ENCODE measurements at places on chromosomes 2 and 18.
A peak's percentile ranks its signal among the peaks of the same experiment; 100 is the strongest.

GRCh38 chr2:205390866-205391265 is 291.4 kb upstream of the NRP2 start:
- no peak for DNase-seq

- no peak for DNase-seq
Observed at GRCh38 chr2:9668687-9669345, 38.0 kb upstream of the YWHAQ start.

DNA sequence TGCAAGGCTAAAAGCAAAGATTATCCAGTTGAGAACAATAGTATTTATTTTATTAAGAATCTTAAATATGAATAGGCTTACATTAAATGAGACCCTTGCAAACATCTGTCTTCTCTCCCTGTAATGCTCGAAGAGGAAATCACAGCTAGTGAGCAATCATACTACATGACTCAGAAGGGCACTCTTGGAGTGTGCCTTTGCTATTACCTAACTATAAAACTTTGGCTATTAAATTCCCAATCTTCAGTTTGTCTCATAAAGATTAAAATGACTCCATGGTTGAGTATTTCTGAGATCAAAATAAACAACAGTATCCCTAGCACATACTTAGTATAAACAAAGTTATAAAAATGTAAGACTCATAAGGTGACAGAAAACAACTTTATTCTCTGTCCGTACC is 296.9 kb downstream of the KCNJ3 start:
- DNase-seq = no peak

GRCh38 chr2:196925051-196925767 is 1.3 kb downstream of the PGAP1 start:
- DNase-seq = no peak

GRCh38 chr2:203989521-203989920 is 53.0 kb downstream of the ICOS start:
- DNase-seq = no peak

- no peak for DNase-seq
Observed at GRCh38 chr18:75047240-75047961, 161.5 kb downstream of the PTGR3 start.

DNA sequence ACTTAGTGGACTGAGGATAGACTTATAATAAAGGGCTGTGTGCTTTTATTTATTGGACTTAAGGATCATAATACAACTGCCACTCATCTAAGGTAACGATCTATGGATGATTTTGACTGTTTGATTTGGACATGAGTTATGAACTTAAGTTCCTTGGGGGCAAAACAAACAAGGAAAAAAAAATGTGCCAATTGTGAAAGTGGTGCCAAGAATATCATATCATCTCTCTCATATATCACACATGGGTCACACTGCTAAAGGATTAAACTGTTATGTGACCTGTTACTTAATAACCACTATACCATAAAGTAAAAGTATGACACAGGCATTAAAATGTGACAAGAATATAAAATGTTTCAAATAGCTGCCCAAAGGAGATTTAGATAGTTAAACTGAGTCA is 886.3 kb downstream of the ERBB4 start:
- DNase-seq = no peak

GRCh38 chr2:37189452-37190153 is 1.1 kb upstream of the SULT6B1 start:
- no peak for DNase-seq

DNA sequence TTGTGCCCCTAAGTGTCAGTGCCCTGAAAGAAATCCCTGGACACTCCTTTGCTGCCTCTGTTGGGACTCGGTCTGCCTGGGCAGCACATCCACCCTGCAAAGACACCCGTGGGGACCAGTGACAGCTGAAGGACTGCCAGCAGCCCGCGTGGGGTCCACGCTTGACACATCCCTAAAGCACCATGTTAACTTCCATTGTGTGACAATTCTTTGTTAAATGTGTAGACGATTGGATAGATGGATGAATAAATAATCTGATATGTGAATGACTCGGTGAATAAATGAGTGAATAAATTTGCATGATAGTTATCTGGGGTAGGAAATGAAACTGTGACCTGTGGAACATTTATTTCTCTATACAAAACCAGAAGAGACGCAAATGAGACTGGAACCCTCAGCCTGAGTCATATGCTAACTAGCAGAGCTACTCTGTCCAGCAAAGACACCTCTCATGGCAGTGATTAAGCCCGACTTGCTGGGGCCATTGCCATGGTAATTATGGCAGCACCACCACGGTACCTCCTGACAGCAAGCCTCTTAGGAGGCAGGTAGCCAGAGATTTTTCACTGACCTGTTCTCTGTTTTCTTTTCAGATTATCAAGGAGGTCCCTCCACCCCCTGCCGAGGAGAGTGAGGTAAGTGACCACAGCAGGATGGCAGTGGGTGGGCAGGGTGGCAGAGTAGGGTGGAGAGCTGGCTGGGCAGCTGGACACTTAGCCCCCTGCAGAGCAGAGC is 156.8 kb downstream of the ANTXR1 start:
- DNase-seq = no peak

GRCh38 chr2:70647873-70648481 is 94.4 kb upstream of the TGFA start:
- peak; percentile 27 for DNase-seq

GRCh38 chr2:233799716-233800115 is 21.6 kb downstream of the MROH2A start:
- no peak for DNase-seq

DNA sequence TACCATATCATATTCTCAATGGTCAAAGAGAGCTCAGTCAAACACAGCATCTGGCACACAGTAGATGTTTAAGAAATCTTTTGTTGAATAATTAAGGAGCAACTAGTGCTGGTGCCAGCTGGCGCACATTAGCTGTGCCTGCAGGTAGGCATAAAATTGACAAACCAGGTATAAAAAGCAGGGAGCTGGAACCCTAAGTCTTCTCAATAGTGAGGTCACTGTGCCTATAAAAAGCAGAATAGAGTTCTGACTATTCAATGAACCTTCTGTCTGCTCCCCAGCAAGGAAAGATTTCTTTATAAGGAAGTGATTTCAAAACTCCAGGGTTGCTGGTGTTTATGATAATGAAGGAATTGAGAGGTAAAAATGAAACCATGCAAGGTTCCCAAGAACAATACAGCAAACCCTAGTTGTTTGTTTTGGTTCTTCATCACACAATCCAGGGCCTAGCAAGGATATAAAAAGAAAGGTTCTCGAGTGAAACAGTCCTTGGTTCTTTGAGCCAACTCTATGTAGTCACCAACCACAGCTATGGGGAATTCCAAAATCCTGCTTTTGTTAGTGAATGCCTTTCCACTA is 76.1 kb downstream of the THADA start:
- DNase-seq = no peak

DNA sequence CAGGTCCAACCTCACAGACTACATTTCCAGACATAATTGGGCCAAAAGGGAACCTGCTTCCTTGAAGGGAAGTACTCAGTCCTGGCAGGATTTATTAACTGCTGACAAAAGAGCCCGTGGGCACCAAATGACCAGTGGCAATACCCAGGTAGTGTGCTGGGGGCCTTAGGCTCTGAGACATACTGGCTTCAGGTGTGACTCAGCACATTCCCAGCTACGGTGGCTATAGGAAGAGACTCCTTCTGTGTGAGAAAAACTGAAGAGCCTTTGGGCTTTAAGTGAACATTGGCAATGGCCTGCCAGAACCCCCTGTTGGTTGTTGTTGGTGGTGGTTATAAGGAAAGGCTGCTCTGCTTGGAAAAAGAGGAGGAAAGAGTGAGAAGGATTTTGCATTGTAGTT is 401.8 kb downstream of the KCNJ3 start:
- DNase-seq = no peak

- no peak for DNase-seq
Observed at GRCh38 chr18:53193870-53194269, 853.9 kb downstream of the DCC start.

DNA sequence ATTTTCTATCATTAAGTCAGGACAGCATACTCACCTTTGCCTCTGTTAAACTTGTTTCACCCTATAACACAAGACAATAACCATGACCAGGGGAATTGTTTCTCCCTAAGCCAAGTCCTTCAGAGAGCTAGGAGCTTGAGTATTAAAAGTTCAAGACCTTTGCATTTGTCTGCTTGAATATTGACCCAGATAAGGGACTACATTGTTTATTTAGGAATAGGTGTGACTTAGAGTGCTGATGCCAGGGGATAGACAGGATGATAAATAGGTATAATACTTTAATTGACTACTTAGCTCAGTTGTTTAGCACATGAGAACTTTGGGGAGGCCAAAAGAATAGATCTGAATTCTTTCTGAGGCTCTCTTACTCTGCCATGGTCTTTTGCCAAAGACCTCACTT is 185.8 kb downstream of the FMNL2 start:
- DNase-seq = no peak

DNA sequence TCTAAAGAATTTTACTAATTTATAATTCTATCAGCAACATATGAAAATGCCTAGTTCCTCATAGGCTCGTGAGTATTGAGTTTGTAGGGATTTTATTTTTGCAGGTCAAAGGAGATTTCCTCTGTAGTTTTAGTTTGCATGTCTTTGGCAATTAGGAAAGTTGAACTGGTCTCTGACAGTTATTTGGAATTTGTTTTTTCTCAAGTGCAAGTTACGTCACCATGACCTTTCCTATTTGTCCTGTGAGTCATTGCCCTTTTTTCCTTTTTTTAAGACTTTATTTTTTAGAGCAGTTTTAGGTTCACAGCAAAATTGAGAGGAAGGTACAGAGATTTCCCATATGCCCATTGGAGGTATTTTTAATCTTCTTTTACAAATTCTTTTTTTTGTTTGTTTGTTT is 29.0 kb downstream of the RAMP1 start:
- DNase-seq = no peak

DNA sequence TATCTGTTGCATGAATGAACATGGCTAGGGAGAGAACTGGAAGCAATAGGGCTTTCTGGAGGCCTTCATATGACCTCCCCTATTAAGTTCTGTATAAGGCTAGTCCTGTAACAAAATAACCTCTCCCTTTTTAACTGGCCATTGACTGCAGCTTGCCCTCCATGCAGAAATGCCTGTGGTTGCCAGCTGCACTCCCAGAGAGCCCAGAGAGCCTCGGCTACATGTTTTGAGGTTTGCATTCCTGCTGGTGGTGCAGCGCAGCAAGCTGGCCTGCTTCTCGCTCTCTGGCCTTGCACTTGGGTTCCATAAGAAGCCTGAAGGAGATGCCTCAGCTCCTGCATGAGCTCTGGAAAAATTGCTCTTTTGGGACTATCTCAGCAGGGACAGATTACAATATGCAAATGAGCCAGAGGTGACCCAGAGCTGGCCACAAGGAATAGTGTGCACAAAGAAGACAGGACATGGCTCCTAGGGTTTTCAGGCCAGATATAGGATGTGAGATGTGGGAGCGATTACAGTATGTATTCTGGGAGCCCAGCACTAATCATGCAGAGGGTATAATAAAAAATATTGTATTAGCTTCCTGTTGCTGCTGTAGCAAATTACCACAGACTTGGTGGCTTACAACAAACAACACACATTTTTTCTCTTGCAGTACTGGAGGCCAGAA is 186.7 kb downstream of the INSIG2 start:
- no peak for DNase-seq

DNA sequence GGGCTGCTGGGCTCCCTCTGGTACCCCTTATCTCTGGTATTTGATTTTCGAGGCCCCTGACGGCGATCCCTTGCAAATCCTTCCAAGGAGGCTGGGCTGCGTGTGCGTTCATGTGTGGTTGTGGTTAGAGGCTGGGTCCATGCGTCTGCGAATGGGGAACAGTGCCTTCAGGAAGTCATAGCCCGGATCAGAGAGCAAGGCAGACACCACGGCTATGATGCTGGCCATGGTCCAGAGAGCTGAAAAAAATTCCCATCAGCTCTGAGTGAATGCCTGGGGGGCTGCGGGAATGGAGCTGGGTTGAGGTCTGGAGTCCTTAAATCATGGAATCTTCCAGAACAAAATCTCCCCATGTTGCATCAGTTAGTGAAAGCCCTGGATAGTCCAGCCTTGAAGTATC is 145.5 kb downstream of the ACKR3 start:
- DNase-seq = no peak

DNA sequence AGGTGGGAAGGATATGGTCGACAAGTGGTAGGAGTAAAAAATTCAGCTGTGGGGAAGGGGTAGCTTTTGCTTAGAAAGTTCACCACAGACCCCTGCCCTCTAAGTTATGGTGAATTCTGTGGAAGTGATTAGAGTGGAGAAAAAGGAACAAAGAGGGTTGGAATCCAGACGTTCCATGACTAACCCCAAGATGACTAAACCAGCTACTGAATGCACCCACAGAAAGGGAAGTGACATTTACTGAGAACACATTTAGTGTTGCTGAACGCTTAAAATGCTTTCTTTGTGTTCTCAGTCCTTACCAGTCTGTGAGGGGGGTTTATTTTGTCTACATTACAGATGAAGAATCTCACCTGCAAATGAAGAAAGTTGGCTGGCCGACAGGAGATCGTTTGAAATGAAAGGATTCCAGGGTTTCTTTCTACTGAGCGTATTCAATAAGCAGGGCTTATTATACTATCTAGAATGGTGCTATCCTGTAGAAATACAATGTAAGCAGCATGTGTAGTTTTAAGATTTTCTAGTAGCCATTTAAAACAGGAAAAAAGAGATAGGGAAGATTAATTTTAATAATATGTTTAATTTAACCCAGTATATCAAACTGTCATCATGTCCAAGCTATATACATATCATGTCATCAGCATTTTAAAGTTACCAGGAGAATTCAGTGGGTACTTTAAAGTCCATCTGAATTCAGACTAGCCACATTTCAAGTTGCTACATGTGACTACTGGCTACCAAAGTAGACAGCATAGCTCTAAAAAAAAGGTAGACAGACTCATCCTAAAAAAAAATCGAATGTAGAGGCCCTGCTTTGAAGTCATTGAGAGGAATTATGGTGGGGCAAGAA is 60.1 kb downstream of the LIMS1 start:
- DNase-seq = no peak

DNA sequence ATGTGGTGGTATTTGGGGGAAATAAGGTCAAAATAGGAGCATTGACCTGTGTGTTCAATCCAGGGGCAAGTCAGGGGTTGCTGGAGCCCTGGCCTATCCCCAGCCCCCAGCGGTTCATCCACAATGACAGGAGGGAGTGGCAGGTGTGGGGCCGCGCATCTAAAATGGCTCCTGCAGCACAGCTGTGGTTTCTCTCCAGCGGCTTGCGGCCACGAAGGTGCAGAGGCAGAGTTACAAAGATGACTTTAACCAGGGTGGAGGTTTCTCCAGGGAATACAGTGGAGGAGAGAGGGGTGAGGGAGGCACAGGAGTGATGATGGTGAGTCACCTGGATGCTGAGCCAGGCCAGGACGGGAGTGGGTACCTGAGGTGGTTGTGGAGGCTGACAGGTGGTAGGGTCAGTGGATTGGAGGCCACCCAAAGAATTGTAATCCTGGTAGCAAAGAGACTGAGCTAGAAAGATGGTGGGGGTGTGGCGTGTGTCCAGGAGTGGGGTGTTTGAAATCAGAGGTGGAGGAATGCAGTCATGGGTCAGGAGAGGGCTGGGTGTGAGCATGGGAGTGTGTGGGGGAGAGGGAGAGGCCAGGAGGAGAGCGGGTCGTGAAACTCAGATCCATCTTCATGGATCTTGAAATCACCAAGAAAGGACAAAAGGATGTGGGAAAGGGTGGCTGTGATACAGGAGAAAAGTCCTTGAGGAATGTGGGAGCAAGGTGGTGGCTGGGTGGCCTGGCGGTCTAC is 83.2 kb downstream of the CTIF start:
- DNase-seq = no peak

- DNase-seq = no peak
Observed at GRCh38 chr2:101551336-101551888, 76.5 kb upstream of the RFX8 start.
